Stromal cell of bone marrow (primary cell): ENCODE measurements at places on chromosomes 5 and 9.

DNA sequence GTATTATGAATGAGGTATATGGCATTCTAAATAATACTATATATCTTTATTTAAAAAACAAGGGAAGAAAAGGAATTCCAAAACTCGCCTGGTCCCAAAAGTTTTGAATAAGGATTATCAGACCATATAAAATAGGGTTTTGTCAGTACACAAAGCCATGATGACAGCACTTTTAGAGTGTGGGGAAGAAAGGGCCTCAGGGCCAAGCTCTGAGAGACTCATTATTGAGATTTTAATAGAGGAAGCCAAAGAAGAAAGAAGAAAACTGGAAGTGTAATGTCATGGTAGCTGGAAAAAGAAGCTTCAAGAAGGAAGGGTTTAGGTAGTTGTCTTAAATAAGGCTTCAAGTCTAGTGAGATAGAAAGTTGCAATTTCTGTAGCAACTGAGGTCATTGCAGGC lies 53.0 kb downstream of the FCHO2 start:
- no peak for DNase-seq

- DNase-seq, result no peak
Measured at GRCh38 chr9:89364666-89365531, 46.6 kb downstream of the SECISBP2 start.

- DNase-seq, result no peak
Measured at GRCh38 chr9:74907085-74907484, 19.4 kb upstream of the TRPM6 start.

DNA sequence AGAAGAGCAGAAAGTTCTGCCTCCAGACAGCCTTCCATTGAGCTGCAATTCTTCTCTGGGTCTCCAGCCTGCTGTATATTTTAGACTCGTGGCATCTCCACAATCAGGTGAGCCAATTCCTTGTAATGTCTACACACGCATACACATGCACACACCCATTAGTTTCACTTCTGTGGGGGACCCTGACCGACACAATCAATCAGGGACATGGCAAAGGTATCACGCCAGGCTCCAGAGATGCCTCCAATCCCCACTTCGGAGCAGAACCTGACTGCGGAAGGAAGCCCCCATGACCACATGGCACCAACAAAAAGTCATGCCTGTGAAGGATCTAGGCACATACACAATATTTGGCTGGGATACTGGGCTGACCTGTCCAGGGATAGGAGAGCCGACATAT lies 21.4 kb downstream of the SEMA4D start:
- DNase-seq, result no peak

GRCh38 chr9:111454751-111455150 lies 29.4 kb downstream of the ECPAS start:
- DNase-seq, result no peak

DNA sequence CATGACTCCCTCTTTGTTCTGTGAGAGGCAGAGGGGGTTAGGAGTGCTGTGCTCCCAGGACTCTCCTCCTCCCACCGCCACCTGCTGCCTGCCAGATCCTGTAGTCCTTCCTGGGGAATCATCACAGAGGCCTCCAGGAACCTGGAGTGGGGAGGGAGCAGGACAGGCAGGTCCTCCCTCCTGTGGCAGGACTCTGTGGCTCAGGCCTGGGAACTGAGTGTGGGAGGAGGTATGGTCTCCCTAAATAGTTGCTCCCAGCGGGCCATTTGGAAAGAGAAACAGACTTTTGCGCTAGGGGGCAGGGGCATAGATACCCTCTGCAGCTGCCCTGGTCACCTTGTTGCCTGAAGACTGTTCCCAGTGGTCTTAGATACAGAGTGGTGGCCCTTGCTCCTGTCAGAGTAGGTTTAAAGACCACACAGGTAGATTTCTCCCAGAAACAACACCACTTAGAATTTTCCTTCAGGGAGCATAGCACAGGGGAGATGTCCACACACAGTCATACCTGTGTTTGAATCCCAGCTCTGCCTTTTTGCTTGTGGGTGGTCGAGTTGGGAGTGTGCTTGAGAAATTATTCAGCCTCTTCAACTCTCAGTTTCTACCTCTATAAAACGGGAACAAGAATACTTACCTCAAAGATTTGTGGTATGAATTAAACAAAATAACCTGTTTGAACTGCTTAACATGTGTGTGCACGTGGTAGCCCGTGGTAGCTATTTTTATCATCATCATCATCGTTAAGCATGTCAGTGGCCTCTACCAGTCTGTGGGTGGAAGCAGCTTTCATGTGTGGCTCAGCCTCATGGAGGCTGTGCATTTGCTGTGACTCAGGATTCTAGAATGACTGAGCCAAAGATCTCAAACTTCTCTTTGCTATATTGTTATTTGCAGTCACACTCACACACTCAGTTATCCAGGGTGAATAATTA lies 55.8 kb downstream of the SLC22A5 start:
- peak; percentile 77 for DNase-seq

DNA sequence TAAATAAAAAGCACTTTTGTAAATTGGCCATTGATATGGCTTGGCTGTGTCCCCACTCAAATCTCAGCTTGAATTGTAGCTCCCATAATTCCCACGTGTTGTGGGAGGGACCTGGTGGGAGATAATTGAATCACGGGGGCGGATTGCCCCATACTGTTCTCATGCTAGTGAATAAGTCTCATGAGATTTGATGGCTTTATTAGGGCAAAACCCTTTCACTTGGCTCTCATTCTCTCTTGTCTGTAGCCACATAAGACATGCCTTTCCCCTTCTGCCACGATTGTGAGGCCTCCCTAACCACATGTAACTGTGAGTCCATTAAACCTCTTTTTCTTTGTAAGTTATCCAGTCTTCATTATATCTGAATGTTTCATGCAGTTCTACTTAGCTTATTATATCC lies 153.2 kb downstream of the TARS1 start:
- no peak for DNase-seq

- no peak for DNase-seq
Measured at GRCh38 chr9:104580562-104580961, 11.6 kb downstream of the OR13C8 start.

- DNase-seq, result peak; percentile 54
Measured at GRCh38 chr5:65142511-65143011, 339.2 kb downstream of the ADAMTS6 start.

- no peak for DNase-seq
Measured at GRCh38 chr9:7211657-7212056, 453.9 kb downstream of the KDM4C start.

DNA sequence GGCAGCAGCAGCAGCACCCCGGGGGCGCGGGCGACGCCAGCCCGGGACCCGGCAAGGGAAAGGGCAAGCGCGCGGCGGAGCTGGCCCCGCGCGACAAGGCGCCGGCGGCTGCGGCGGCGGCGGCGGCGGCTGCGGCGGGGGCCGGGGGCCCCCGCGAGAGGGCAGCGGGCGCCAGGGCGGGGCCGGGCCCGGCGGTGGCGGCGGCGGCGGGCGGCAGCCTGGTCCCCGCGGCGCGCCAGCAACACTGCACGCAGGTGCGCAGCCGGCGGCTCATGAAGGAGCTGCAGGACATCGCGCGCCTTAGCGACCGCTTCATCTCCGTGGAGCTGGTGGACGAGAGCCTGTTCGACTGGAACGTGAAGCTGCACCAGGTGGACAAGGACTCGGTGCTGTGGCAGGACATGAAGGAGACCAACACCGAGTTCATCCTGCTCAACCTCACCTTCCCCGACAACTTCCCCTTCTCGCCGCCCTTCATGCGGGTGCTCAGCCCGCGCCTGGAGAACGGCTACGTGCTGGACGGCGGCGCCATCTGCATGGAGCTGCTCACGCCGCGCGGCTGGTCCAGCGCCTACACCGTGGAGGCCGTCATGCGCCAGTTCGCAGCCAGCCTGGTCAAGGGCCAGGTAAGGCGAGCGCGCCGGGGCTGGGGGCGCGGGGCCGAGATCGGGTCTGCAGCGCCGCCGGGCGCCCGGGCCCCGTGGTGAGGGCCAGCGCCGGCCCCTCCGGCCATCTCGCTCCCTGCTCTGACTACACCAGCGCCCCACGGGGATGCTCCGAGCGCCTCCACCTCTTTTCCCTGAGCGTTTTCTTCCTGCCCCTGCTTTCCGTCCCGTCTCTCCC lies at the start of gene UBE2QL1:
TSS of gene UBE2QL1 (plus strand) at position 238 of the 843 bp plus-strand sequence. CDS start at position 273, 35 bp downstream.
- no peak for DNase-seq

- DNase-seq, result no peak
Measured at GRCh38 chr5:31182136-31182535, 11.3 kb upstream of the CDH6 start.

DNA sequence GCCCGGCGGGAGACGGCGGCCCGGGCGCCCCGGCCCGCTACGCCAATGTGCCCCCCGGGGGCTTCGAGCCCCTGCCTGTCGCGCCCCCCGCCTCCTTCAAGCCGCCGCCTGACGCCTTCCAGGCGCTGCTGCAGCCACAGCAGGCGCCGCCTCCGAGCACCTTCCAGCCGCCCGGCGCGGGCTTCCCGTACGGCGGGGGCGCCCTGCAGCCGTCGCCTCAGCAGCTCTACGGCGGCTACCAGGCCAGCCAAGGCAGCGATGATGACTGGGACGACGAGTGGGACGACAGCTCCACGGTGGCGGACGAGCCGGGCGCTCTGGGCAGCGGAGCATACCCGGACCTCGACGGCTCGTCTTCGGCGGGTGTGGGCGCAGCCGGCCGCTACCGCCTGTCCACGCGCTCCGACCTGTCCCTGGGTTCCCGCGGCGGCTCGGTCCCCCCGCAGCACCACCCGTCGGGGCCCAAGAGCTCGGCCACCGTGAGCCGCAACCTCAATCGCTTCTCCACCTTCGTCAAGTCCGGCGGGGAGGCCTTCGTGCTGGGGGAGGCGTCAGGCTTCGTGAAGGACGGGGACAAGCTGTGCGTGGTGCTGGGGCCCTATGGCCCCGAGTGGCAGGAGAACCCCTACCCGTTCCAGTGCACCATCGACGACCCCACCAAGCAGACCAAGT lies 723 bp downstream of the SNX18 start:
- DNase-seq, result no peak

- DNase-seq, result peak; percentile 47
Measured at GRCh38 chr5:7745882-7746610, 104.9 kb downstream of the CFAP90 start.

DNA sequence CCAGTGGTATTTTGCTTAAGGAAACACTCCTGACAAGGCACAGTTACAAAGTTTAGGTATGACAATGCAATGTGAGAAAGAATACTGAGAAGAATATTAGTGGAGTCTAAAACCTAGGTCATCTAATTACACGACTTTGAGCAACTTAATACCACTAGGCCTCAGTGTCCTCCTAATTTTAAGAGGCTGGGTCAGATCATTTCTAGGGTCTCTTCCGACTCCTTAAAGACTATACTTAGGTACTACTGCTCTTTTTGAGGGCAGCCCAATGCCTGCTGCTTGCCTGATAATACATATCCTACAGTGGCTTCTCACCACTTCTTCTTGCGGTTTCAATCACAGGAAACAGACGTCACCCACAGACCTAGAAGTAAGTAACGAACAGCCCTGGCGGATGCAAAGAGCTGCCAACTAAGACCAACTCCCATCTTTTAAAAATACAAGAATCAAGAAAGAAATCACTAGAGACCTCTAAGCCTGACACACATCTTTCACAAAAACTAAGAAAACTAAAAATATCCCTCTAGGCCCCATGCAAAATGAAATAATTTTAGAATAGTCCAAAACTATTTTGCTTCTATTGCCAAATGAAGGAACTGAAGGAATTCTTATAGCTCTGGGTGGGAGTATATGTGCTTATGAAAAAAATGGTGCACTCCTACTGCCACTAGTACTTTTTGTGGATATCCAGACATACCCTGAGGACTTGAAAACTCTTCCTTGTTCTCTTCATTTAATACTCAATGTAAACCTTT lies 13.1 kb downstream of the DIAPH1 start:
- DNase-seq, result peak; percentile 84

DNA sequence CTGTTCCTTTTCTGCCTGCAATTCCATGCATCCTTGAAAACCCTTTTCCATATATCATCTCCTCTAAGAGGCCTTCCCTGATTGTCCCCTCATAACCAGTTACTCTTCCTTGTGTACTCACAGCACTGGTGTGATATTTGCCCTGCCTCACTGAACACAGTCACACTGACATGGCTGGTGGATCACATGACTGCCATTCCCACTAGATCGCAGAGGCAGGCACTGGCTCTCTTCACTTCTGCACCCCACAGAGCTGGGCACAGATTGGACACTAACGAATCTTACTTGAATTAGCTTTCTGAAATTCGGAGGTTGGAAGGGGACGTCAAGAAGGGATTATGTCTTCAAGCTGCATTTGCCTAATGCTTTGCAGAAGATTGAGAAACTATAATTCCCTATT lies 208.0 kb downstream of the PAPPA start:
- DNase-seq, result no peak

DNA sequence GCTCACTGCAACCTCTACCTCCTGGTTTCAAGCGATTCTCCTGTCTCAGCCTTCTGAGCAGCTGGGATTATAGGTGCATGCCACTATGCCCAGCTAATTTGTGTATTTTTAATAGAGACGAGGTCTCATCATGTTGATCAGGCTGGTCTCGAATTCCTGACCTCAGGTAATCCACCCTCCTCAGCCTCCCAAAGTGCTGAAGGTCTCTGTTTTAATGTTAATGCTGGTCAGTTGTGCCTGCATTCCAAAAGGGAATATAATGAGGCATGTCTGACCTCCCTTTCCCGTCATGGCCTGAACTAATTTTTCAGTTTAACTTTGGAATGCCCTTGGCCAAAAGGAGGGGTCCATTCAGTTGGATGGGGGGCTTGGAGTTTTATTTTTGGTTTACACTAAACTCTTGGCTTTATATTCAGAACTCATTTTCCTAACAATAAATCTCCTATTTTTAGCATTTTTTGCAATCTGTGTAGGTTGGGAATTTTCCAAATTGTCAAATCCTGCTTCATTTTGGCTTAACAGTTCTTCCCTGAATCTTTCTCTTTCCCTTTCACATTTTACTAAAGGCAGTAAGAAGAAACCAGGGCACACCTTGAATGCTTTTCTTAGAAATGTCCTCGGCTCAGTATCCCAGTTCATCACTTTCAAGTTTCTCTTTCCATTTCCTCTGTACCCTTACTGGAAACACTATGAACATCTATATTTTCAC lies 1175.5 kb downstream of the MAT2B start:
- DNase-seq, result no peak

- no peak for DNase-seq
Measured at GRCh38 chr5:38808666-38809343, 37.0 kb upstream of the OSMR start.

GRCh38 chr5:134466241-134467069 lies 54.8 kb upstream of the CDKN2AIPNL start:
- DNase-seq, result peak; percentile 37

DNA sequence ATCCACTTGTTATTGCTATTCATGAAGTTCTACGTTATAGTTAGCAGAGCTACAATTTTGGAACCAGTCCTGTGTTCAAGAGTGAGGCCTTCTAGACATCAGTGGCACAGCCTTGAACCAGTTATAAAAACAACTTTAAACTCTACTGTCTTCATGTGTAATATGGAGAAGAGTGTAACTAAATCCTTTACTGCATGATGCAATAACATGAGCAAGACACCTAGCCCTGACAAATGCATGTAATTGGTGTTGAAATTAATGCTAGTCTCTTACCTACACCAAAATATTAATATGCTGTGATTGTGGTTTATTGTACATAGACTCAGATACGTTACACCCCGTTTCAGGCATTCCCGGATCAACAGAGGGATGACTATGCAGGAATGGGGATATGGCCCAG lies 654.6 kb downstream of the IRX1 start:
- DNase-seq, result no peak
